Astrocyte of the spinal cord (primary cell): ENCODE measurements at places on chromosomes 1 and 21.

GRCh38 chr1:226365831-226366231 lies 42.1 kb downstream of the PARP1 start:
- DNase-seq: peak; percentile 78

GRCh38 chr1:92168657-92169056 lies 49.1 kb upstream of the C1orf146 start:
- no peak for DNase-seq

GRCh38 chr1:168598892-168599291 lies 22.5 kb downstream of the XCL1 start:
- no peak for DNase-seq

DNA sequence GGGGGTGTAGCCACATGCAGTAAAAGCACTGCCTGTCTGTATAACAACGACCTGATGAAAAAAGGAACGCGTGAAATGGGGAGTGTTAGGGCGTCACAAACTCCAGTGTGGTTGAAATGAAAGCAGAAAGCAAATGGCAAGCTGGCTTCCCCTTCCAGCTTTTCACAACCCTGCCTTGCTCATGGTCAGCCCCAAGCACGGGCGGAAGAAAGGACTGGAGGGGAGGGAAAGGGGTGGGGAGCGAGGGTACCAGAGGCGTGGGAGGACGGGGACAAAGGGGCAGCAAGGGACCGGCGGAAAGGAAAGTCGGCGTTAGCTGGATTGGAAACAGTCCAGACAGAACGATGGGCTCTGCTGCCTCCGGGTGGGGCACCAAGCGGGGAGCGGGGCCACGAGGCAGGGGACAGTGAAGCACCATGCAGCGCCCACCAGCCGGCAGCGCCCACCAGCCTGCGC lies 9.6 kb downstream of the VPS26C start:
- DNase-seq: peak; percentile 32

GRCh38 chr1:91428182-91428798 lies 23.7 kb upstream of the HFM1 start:
- no peak for DNase-seq

- DNase-seq: peak; percentile 87
Observed at GRCh38 chr21:26843933-26844257, 1.3 kb downstream of the ADAMTS1 start.

DNA sequence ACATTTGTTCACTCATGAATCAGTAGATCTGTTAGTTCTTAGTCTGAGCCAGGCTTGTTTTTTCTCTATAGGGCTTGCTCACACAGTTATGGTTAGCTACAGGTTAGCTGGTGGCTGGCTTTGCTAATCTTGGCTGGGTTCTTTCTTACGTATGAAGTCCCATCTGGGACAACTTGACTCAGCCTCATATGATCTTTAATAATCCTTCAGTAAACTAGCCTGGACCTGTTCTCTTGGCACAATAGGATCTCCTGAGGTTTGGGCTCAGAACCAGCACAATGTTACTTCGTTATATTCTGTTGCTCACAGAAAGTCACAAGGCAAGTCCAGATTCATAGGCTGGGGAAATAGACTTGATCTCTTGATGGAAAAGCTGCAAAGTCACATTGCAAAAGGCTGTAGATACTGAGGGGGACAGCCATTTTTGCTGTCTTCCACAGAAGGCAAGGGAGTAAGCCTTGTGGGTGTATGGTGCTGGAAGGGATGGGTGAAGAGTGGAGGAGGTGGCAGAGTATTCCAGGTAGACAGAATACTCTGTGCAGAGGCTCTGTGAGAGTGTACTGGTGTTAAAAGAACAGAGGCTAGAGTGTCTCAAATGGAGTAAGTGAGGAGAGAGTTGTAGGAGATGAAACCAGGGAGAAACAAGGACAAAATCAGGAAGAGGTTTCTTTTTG lies 24.4 kb downstream of the EFCAB7 start:
- DNase-seq: no peak

DNA sequence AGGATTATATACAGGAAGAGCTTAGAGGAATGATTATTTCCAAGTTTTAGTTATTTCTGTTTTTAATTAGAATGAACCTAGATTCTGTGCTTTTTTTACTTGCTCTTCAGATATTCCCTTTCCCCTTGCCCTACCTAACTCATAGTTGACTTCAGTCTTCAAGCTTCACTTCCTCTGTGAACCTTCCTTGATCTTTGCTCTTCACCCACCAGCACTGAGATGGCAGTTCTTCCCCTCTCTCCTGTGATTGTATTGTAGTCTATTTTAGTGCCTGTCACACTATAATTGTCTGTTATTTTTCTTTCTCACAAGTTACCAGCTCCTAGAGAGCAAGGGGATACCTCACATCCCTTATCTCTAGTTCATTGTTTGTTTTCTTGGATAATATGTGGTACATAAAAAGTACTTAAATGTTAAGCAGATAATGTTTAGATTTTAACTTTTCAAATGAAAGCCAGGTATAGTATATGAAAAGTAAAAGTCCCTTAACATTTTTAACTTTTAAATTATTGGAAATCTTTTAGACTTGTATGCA lies 33.2 kb downstream of the KCTD3 start:
- no peak for DNase-seq

GRCh38 chr1:12048372-12048771 lies 14.7 kb upstream of the TNFRSF8 start:
- DNase-seq: no peak

DNA sequence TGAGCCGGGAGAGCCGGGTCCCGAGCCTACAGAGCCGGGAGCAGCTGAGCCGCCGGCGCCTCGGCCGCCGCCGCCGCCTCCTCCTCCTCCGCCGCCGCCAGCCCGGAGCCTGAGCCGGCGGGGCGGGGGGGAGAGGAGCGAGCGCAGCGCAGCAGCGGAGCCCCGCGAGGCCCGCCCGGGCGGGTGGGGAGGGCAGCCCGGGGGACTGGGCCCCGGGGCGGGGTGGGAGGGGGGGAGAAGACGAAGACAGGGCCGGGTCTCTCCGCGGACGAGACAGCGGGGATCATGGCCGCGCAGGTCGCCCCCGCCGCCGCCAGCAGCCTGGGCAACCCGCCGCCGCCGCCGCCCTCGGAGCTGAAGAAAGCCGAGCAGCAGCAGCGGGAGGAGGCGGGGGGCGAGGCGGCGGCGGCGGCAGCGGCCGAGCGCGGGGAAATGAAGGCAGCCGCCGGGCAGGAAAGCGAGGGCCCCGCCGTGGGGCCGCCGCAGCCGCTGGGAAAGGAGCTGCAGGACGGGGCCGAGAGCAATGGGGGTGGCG lies 371 bp downstream of the ARID1A start:
- no peak for DNase-seq

- no peak for DNase-seq
Observed at GRCh38 chr1:161378014-161378413, 10.3 kb upstream of the CFAP126 start.

GRCh38 chr1:243917177-243917862 lies 67.3 kb upstream of the AKT3 start:
- DNase-seq: peak; percentile 75

DNA sequence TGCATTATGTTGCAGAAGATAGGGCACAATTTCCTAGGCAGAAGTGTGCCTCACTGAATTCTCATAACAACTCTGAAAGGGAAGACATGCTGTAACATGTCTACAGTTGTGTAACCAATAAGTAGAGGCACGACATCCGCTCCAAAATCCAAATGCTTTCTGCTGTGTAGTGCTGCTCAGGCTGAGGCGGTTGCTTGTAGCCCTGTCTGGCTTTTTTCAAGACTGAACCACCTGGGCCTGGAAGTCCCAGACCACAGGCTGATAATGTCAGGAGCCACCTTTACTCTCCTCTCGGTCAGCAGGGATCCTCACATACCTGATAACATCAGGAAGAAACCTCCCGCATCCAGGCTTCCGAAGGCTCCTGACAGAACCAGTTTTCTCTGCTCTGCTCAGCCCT lies 10.9 kb downstream of the AKNAD1 start:
- no peak for DNase-seq
